ENCODE measurements at places on chromosomes 1 and 21. TPM values are rescaled to one million over a fixed set of nuclear protein-coding genes. Genes with fewer than 3 reads are reported as not detected.

- peak; percentile 52 for DNase-seq
These were observed 768 bp downstream of the EDARADD start for GRCh38 chr1:236394879-236395229.

- no peak for DNase-seq
These were observed 14.9 kb downstream of the COPA start for GRCh38 chr1:160328184-160328583.

DNA sequence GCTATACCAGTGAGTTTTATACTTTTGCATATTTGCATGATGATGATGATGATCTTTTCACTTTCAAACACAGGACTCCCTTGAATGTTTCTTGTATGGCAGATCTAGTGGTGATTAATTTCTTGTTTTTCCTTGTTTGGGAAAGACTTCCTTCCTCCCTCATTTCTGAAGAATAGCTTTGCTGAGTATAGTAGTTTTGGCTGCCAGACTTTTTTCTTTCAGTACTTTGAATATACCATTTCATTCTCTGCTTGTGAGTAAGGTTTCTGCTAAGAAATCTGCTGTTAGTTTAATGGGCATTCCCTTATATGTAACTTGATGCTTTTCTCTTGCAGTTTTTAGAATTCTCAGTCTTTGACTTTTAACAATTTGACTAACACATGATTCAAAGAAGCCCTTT, 547.4 kb upstream of the CXADR start:
- no peak for DNase-seq

DNA sequence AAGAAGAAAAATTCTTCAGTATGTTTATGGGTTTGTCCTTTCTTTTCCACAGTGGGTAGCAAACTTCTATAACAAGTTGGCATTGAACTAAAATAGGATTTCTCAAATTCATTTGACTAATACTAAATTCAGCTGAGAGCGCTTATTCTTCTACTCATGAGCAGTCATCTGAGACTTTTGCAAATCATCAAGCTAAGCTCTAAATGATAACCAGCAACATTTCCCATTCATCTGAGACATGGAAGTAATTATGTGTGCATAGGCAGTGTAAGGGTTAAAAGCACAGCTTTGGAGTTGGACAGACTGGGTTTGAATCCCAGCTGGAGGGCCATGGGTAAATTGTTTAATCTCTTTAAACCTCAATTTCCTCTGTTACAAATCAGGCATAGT, 18.3 kb upstream of the CNR2 start:
- peak; percentile 43 for DNase-seq

DNA sequence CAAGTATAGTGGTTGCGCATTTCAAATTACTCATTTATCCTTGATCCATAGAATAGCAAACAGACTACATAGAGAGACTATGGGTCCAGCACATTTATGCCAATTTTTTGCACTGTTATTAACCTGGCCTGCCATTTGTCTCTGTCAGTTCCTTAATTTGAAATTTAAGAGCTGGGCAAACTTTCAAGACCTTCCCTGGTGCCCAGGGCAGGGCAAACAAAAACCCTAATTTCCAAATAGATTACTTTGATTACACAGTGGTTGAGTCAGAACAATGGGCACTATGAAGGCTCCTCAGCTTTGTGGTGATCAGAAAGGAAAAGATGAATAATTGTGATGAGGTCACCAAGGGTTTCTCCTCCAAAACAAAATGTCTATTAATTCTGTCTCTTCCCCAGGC, 80.6 kb downstream of the TNFSF18 start:
- no peak for DNase-seq

GRCh38 chr1:92998821-92999220, 37.6 kb upstream of the DIPK1A start:
- DNase-seq: no peak

DNA sequence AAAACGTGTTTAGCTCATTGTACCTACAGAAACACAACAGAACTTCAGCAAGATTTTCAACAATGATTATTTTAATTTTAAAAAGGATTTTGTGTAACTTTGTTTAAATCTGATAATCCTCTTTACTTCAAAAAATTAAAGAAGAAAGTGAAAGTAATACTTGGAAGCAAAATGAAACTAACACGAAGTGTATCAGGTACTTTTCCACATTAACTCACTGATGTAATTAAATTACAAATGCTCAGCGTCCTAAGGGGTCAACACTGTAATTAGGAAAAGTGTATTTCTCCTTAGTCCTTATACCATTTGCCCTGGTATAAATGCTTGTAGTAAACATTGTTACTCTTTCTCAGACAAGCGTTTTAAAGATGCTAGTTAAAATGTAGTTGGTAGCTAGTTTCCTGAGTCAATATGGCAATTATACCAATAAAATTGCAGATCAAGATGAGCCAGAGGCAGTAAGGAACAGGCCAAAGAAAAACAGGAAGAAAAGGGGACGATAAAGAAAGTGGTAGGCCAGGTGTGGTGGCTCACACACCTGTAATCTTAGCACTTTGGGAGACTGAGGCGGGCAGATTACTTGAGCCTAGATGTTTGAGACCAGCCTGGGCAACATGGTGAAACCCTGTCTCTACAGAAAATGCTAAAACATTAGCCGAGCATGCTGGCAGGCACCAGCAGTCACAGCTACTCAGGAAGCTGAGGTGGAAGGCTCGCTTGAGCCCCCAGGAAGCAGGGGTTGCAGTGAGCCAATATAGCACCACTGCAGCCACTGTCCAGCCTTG, 553.0 kb downstream of the SMYD3 start:
- peak; percentile 16 for DNase-seq

DNA sequence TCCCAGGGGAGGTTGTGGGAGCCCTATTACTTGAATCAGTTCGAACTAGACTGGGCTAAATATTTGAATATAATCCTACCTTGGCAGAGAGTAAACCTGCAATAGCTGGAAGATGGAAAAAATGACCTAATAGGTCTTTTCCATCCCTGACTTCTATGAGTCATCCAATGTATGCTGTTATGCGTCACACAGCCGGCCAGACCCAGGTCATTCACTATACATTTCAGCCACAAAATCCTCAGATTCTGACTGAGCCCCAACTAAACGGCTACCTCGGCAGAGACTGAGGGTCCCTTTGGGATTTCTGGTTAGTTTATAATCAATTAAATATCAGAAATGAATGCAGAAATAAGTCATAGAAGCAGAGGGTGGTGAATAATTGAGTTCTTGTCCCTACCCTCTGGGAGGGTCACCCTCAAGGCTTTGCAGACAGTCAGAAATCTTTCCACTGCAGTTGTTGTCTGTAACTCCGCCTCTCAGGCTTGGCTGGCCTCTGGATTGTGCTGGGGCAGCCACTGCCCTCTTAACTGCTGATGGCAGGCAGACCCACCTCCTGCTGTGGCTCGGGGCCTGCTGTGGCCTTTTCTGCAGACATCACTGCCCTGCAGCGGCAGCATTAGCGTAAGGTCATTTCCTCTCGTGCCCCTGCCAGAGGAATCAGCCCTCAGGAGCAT, 240.5 kb downstream of the TGFB2 start:
- DNase-seq: peak; percentile 74

DNA sequence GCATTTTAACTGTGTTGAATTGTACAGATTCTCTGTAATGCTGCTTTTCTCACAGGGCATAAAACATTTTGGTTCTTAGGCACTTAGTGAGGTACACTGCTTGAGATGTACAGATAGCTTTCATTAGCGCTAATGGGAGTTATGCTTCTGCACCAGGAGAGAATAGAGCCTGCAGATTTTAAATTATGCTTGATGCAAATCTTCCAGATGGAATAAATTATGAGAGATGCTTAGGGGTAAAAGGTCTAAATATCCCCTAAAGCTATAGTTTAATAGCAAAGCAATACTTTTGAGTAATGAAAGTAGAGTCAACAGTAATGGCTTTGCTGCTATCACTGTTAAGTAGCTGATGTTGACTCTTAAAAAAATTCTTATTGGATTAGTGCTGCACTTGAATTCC, 248.9 kb downstream of the S1PR1 start:
- no peak for DNase-seq

DNA sequence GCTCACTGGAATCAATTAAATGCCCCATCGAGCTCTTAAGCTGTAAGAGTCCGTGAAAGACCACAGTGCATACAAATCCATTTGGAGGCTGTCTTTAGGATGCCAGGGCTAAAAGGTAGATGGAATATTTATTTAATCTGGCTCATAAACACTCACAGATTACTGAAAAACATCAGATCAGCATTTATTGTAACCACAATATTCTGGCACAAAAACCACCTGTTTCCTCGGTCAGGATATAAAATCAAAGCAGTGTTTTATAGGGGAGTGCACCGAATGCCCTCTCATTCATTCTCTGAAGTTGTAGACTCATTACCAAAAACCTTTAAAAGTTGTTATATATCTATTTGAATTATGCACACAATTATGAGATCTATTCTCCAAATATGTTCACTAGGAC, 500.9 kb downstream of the NEGR1 start:
- DNase-seq: no peak

- DNase-seq: peak; percentile 69
These were observed 47.2 kb upstream of the PRMT6 start for GRCh38 chr1:107009281-107009680.

DNA sequence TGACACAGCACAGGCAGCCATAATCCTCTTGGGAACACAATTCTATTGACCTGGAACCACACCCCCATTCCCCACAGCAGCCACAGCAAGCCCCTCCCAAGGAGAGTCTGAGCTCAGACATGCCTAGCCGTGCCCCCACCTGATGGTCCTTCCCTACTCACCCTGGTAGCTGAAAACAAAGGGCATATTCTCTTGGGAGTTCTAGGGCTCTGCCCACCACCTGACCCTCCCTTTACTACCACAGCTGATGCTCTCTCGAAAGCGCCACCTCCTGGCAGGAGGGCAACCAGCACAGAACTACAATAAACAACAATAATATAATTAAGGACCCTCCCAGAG, 184.8 kb upstream of the COA6 start:
- no peak for DNase-seq

GRCh38 chr1:29653886-29654450, 417.6 kb downstream of the PTPRU start:
- DNase-seq: no peak

- DNase-seq: no peak
These were observed 89.1 kb downstream of the MAN1C1 start for GRCh38 chr1:25705699-25706098.

DNA sequence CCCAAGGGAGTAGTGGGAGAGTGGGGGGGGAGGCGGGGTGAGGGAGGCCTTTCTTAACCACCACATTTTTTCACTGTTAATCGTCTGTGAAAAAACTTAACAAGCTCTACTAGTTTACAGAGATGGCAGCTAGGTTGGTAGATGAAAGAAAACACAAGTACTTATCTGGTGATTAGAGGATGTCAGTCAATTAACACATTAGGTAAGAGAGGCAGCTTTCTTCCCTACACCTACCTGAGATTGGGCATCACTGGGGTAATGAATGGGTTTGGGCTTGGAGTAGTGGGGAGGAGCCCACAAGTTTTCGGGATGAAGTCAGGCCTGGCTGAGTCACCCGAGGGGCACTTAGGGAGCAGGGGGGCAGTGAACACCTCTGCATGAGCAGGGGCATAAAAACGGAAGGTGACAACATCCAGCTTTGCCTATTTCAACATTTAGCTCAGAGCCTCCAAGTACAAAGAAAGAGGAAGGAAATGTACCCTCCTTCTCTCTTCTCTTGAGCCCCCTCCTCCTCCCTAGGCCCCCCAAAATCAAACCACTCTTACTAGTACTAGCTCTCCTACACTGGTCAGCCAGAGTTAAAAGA, 2.5 kb downstream of the LBR start:
- DNase-seq: no peak

Gene KCNT2
- 10.5 TPM for total RNA-seq

GRCh38 chr1:155016231-155016831, 13.7 kb downstream of the ZBTB7B start:
- no peak for DNase-seq

- DNase-seq: no peak
These were observed 10.5 kb upstream of the PGD start for GRCh38 chr1:10388387-10388715.

DNA sequence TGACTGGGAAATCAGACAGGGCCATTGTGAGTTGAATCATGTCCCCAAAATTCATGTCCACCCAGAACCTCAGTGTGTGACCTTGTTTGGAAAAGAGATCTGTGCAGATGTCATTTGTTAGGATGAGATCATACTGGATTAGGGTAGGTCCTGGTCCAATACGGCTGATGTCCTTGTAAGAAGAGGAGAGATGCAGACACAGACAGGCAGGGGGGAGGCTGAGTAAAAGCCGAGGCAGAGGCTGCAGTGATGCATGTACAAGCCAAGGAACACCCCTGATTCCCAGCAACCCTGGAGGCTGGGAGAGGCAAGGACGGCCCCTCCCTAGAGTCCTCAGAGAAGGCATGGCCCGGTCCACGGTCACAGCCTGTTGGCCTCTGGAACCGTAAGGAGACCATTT, 15.9 kb upstream of the NPPB start:
- DNase-seq: no peak

Gene ALDH9A1
- total RNA-seq: 84.0 TPM

DNA sequence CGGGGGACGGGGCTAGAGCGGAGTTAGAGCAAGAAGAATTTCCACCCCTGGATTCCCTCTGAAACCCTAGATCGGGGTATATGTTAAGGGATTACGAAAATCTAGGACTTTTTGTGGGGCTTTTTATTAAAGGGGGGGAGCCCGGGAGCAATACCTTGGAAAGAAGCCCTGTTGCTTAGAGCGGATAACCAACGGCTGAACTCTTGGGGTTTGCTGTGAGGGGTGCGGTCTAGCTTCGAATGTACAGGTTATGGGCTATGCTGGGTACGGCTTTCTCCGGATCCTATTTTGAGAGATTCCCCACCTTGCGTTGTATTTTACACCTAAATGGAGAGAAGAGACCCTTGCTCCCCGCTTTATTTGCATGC, 626 bp downstream of the DYRK3 start:
- DNase-seq: no peak

- no peak for DNase-seq
These were observed 31.4 kb upstream of the ARTN start for GRCh38 chr1:43902058-43902831.

GRCh38 chr1:155187456-155187891, 13.8 kb downstream of the TRIM46 start:
- no peak for DNase-seq

DNA sequence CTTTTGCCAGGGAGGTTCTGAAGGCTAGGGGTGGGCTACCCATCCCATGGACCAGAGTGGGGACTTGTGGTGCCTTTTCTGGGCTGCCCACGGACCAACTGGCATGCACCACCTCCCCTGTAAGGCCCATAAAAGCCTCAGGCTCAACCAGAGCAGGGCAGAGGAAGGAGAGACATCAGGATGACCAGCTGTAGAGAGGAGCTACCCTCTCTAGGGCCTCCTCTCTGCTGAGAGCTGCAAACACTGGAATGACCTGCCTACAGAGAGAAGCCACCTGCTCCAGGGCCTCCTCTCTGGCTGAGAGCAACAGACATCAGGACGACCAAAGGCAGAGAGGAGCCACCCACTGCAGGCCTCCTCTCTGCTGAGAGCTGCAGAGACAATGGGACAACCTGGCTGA, 140.9 kb downstream of the EIF4G3 start:
- no peak for DNase-seq

DNA sequence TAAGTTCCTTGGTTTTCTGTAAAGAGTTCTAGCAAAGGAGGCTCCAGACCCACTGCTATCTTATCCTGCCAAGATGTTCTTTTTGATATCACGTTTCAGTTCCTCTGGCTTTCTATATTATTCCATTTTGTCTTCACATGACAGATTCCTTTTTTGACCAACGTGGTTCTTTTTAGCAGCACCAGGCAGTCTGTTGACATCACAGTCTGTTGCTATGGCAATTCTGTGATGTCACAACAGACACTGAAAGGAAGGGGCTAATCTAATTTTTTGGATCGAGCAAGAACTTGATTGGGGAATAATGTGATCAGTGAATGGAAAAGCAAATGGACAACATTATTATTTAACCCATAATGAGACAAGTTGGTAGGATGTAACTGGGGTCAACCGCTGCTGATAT, 64.5 kb upstream of the GOLT1A start:
- DNase-seq: peak; percentile 62

GRCh38 chr1:104746994-104747393, 997.3 kb downstream of the AMY1C start:
- no peak for DNase-seq
